ENCODE measurements at places on chromosomes 2 and 18.

GRCh38 chr18:54829856-54830255 lies 1.6 kb downstream of the RAB27B start:
- no peak for DNase-seq

- no peak for DNase-seq
Measured at GRCh38 chr2:170651624-170652325, 63.4 kb upstream of the SP5 start.

- DNase-seq = no peak
Measured at GRCh38 chr2:172642301-172643020, 86.6 kb downstream of the PDK1 start.

- no peak for DNase-seq
Measured at GRCh38 chr2:100721693-100722092, 98.2 kb upstream of the NPAS2 start.

GRCh38 chr2:234879671-234880455 lies 72.0 kb upstream of the SH3BP4 start:
- no peak for DNase-seq

DNA sequence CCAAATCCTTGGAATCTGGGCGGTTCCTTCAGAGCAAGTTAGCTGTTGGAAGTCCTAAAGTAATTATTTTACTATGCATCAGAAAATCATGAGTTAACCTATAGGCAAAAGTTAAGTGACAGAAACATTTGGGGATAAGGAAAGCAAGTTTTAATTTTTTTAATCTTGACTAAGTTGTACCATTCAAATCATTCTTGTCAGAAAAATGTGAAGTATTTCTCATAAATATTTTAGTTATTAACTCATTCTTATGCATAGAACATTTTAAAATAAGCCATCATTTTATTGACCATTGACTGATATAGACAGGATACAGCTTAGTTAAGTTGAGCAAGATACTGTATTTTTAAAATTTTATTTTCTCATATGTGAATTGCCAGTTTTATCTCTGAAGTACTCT lies 98.2 kb upstream of the FOSL2 start:
- no peak for DNase-seq

- DNase-seq = no peak
Measured at GRCh38 chr2:161571051-161571429, 53.2 kb upstream of the SLC4A10 start.

DNA sequence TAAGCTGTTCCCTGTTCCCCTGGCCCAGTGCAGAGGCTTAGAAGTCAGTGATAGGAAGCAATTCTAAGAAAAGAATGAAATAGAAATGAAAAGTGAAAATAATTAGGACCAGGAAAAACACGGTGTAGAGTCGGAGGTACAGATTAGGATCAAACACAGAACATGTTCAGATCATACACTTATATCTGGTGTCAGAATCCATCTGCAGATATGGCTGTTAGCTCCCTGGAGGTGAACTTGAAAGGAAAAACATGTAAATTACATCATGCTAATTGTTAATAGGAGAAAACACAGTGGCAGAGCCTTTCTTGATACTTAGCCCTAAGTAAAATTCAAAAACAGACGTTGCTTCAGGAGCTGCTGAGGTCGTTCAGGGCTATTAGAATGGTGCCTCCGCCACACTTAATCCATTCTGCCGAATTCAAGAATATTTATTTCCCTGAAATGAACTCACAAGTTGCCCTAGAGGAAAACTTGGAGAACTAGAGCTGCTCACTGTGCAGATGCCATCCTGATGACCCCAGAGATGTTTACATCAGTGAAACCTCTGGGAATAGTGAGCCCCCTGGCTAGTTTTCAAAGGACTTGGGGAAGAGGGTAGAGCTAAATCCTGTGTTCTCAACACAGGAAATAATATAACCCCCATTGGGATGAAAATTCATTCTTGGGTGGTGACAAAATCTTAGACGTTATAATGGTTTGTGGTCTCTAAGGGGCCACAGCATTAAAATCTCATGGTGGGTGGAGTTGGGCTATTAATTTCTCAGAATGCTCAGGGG lies 27.5 kb downstream of the LPIN1 start:
- no peak for DNase-seq

DNA sequence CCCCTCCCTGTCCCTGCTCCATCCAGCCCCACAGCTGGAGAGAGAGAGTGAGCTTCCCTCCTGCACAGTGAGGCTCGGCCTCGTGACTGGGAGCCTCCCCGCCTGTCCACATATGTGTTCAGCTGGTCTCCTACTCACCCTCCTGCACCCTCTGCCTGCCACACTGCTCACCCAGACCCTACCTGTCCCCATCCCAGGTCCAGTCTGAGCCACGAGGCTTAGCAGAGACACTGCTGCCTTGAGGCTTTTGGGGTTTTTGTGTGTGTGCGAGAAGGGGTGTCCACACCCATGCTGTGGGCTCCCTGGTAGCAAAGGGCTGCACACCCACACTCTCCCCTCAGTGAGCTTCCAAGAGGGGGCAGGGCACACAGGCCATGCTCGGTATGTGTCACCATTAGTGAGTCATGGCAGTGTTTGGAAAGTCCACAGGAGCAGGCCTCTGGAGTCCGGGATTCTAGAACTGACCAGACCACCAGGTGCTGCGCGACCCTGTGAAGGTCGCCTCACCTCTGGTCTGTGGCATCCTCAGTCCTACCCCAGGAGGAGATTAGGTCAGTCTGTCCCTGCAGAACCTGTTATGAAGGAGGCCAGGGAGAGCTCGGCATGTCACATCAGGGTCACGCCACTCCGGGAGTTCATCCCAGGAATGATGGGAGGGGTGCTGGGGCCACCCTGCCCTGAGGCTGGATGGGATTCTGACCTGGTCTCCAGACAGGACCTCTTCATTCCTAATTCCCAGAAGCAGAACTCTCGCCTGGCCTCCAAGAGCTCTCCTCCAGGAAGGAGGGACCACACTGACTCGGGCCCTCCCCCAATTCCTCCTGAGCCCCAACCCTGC lies 39.9 kb upstream of the SMAD7 start:
- DNase-seq = peak; percentile 60

DNA sequence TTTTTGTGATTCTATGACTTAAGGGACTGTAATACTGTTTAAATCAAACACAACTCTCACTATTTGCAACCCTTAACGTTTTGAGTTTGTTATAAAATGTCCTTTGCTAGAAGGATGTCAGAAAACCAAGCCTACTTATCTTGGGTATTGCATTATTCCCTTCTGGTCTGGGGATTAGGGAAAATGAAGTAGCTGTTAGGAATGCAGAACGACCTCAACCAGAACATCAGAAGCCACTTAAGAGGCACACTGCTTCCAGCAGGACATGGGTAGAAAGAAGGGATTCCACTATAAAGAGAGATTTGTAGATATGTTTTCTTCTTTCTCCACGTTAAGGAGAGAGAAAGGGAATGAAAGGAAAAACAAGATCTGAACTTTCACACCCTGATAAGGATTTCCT lies 101.2 kb downstream of the SETBP1 start:
- no peak for DNase-seq

- DNase-seq = peak; percentile 16
Measured at GRCh38 chr18:159037-159652, 788 bp downstream of the USP14 start.

DNA sequence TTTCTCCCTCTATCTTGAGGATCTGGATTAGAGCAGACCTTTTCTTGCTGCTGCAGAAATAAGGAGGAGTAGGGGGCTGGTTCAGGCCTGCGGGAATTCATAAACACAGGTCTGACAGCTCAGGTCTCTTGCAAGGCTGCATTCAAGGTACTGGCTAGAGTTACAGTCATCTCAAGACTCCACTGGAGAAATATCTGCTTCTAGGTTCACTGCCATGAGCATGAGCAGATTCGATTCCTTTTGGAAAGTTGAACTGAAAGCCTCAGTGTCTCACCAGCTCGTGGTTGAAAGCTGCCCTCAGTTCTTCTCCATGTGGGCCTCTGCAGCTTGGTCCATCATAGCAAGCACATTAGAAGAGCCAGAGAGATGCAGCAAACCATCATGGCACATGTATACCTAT lies 124.4 kb upstream of the SETBP1 start:
- DNase-seq = peak; percentile 15

GRCh38 chr2:159124441-159124911 lies 156.0 kb downstream of the TANC1 start:
- peak; percentile 59 for DNase-seq

GRCh38 chr18:49691177-49691608 lies 122.1 kb downstream of the ACAA2 start:
- peak; percentile 40 for DNase-seq

DNA sequence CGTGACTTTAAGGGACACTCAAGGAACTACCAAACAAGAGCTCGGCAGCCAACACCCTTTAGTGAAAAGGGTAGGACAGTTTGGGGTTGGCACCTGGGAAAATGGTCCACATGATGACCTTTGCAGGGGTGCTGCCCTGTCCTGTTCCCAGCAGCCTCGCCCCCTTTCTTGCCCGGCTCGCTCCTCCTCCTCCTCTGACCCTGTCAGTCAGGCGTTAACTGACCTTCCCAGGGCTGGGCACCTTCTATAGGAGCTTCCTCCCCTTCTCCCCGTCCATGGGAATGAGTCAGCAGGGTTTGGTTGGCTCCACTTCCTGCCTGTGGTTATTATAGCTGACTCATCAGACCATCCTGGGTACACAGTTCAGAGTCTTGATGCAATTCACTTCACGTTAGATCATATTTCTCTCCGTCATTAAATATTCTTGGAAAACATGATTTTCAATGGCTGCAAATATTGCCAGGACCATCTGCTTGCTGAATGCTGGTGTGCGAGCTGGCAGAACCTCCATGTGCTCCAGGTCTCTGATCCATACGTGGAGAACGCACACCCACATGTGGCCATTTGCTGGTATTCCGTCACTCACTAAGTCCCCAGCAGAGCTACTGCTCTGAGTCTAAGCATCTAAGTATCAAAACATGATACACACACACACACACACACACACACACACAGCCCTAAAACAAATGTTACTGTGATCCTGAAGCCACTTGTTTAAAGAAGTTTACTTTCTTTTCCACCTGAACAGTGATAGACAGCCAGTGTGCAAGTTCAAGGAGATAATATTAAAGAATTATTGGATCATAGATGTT lies 185.0 kb downstream of the ANAPC1 start:
- peak; percentile 96 for DNase-seq

- DNase-seq = no peak
Measured at GRCh38 chr2:119222863-119223520, 642 bp upstream of the STEAP3 start.

DNA sequence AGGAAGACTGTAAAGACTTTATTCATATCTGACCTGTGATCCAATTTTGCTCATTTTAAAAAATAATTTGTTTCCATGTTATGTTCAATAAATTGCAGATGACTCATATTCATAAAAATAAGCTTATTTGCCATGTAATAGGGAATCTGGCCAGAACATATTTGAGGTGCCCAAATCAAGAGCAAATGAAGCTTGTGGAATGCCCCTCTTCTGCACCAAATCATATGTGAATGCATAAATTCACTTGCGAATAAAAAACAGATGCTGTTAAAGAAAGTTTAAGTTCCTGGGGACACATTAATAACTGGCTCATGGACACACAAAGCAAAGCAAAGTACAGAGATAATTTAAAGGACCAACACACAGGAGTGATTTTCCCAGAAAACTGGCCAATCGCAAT lies 279.0 kb upstream of the CDH2 start:
- DNase-seq = no peak

GRCh38 chr18:2998644-2999043 lies 14.3 kb downstream of the LPIN2 start:
- no peak for DNase-seq

DNA sequence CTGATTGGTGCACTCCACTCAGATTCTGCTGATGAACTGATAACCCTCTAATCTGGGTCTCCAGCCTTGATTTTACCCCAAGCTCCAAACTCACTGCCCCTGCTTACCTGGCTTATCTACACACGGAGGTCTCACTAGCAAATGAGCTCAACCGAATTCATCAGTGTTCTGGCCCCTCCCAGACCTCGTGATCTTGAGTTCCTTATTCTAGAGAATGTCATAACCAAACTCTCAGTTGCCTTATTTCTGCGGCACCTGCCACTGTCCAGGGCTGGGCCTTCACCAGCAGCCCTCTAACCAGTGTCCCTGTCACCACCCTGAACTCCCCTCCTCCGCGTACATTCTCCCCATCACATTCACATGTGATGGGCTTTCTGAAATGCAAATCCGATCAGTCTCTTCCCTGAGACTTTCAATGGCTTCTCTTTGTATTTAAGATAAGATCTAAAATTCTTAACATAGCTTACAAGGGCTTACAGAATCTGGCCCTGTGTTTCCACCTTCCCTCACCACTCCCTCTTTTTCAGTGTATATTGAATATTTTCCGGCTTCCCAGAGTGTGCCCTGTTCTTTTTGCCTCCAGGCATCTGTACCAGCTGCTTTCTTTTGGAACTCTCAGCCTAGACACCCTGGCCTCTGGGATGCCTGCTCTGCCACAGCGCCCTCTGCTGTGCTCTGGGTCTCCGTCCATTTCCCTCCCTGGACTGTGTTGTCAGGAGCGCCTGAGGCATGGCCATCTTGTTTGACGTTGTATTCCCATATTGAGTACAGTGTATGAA lies 31.1 kb downstream of the NAB1 start:
- peak; percentile 33 for DNase-seq

DNA sequence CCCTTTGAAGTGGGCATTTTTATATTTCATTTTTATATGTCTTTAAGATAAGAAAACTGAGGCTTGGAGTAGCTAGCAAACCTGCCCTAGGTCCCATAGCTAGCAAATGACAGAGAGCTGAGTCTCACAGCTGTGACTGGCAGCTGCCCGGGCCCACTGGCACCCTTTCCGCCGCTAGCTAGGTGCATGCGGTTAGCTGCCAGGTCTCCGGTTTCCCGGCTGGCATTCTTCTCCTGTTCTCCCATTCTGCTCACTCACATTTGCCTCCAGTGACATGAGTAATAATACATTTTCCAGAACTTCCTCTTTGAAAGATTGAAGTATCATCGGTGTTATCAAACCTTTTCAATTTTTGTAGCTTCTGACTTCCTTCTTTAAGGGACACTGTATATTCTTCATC lies 38.7 kb downstream of the MTCL1 start:
- no peak for DNase-seq

DNA sequence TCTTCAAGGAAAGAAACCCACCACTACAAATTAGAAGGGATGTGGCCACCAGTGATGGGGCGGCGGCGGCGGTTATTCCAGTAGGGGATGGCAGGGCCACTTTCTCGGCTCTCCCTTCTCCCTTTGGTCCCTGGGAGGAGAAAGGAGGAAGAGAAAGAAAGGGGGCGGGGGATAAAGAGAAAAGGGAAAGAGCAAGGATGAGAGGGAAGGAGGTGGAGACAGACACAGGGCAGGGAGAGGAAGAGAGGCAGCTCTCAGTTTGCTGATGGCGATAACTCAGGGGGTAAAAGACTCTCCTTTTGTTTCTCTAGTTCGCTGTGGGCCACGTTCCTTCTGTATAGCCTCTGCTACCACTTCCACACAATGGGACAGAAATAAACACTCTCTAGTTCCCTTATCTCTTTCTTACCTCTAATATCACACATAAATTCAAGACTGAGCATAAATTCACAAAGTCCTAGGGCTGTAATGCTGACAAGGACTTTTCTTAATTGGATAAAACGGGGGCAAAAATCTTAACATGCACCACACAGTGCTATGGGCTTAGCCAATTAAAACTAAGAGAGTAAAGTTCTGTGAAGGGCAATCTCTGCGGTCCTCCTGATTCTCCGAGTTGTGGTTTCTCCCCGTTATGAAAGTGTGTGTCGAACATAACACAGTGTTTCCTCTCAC lies 14.6 kb downstream of the SFT2D3 start:
- DNase-seq = no peak

GRCh38 chr18:72543357-72544055 lies 636 bp downstream of the CBLN2 start:
- DNase-seq = no peak
